ENCODE measurements at places on chromosomes 1 and 21.

DNA sequence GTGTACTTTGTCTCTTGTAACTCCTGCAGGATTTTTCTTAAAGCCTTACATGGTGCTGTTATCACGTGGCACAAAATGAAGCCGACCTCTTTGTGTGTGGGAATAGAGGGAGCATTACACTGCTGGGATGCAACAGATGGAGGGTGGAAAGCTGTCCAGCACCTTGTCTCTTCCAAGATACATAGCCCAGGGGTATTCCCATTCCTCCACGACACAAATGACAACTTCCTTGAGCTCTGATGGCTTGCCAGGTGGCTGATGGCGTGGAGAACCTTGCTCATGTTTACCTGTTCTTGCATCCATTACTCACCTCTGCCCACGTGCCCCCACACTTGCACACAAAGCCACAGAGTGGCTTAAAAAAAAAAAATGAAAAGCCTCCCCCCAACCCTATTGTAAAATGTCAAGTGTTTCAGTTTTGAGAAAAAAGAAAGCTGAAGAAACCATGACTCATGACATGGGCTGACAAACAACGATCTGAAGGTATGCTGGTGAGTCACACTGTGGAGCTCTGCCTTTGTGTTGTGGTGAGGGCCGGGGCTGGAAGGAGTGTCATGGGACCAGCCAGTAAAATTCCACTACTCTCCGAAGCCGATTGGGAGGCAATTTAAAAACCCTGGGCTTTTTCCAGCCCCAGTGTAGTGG, 32.0 kb upstream of the ATP5PO start:
- DNase-seq, result peak; percentile 54

DNA sequence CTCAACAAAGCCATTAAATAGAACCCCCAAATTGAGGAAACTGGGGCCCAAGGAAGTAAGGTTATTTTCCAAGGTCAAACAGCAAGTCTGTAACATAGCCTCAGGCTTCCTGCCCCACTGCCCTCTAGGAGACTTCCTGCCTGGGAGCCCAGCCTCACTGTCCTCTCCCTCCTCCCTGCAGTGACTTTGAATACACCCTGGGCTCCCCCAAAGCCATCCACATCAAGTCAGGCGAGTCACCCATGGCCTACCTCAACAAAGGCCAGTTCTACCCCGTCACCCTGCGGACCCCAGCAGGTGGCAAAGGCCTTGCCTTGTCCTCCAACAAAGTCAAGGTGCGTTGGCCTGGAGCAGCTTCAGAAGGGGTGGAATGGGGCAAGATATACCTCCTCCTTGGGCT, 18.3 kb downstream of the GRHL3 start:
- DNase-seq, result no peak

DNA sequence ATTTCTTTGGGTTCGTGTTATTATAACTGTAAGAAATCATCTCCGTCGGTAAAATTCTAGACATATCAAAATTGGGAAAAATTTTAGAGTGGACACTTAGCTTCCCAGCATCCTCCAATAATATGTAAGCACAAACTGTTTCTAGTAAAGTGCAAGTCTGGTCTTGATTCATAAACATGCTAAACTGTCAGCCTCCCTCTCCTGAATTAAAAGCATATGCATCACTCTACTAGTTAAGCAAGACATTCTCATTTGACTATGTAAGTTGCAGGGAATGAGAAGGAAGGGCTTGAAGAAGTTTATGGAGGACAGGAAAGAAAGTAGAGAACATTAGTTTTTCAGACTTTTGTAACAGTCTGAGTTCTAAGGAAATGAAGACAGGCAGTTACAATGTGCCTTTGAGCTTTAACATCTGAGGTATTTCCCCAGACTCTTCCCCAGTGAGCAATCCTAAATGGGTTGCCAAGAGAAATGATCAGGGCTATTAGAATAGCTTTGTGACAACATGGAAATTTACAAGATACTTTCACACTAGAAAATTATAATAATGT, 90.0 kb downstream of the TYW3 start:
- DNase-seq, result no peak

DNA sequence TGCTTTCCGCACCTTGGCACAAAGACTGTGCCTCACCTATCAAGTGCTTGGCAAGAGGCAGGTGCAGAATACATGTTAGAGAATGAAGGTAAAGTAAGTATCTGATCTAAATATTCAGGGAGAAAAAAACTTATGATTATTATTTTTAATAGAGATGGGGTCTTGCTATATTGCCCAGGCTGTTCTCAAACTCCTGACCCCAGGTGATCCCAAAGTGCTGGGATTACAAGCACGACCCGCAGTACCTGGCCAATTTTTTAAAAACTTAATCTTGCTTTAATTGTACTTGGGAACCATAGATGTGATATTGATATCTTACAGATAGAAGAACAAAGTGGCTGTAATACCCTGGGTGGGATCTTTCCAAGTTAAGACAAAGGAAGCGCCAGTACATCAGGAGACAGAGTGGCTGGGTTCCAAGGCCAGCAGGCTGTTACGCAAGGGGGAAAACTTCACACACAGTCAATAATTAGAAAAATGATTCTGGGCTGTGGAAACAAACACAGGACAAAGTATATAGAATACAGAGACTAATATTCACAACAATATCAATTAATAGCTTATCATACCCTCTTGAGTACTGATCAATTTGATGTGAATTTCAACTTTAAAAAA, 58.6 kb upstream of the ATP1A1 start:
- no peak for DNase-seq

- no peak for DNase-seq
These were observed 3.8 kb upstream of the ZBTB21 start for GRCh38 chr21:42013931-42014330.

DNA sequence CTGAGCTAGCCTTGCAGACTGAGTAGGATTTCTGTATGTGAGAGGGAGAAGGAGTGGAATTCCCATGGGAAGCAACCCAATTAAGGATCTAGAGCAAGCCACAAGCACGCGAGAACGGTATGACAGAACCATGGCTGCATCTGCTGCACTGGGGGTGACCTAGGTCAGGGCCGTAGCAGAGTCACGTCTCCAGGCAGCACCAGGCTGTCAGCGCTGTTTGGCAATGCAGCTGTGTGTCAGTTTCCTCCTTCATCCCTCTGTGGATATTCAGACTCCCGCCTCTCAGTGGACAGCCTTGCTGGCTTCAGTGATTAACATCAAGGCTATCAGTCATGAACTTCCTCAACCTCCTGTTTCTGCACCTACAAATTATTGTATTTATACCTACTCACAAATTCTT, 118.1 kb upstream of the PPP2R5A start:
- no peak for DNase-seq

DNA sequence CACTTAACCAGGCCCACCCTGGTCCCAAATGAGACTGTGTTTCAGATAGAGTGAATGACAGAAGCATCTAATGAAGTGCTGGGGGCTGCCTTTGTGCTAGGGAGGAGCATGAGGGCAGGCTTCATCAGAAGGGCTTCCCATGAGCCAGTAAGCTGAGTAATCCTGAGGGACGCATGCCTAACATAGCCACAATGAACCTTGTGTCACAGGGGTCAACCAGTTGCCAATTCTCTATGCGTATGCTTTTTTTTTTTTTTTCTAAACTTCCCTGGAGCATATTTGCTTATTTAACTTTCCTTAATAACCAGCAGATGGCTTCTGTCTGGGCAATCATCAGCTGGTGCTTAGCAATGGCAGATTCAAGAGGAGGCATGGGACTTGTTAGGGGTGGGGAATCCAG, 25.5 kb upstream of the CYP2J2 start:
- DNase-seq, result no peak

DNA sequence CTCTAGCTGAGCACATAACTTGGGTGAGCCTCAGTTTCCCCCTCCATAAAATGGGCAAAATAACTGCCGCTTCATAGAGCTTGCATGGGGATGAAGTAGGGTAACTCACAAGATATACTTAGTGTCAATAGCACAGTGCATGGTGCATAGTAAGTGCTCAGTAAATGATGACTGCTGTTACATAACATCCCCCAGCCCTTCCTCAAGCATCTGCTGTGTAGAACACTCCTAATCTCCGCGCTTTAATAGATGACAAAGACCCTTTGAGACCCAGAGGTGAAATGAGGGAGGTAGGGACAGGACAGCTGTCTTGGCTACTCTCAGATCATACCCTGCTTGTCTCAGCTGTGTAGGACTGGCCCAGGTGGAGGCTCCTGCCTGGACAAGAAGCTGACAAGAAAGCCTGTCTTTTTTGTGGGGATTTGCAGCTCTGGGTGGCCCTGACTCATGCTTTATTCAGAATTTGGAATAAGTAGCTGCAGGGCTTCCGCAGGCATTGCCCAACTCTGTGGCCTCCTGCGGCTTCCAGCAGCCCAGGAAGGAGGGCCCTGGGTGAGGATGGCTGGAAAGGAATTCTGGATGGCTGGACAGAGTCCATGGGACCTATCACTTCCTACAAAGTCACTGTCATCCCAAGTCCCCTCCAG, 20.7 kb upstream of the PADI4 start:
- no peak for DNase-seq

DNA sequence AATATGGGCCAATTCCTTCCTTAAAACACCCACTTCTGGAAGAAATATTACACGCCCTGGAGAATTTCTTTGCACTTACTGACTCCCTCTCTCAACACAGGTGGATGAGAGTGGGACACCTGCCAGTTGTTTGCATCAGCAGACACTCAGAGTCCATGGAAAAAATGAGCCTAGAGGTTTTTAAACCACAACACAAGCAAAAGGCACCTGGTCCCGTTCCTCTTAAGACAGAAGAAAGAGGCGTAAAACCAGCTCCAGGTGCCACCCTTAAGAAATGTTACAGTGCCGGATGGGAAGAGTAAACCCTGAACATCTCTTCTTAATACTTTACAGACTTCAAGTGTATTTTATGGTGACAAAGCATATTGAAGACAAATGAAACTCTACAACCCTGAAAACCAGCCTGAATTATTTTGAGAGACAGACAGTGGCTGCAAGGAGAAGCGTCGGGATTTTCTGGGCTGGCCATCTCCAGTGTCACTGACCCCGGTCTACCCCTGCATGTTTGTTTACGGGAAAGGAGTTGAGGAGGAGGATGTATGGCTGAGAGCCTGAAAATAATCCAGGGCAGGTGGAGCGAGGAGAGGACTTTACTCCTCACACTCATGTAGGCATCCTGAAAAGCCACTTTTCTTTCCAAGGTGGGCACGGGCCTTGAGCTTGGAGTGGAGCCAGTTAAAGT, 7.8 kb upstream of the RIPK4 start:
- DNase-seq, result no peak

DNA sequence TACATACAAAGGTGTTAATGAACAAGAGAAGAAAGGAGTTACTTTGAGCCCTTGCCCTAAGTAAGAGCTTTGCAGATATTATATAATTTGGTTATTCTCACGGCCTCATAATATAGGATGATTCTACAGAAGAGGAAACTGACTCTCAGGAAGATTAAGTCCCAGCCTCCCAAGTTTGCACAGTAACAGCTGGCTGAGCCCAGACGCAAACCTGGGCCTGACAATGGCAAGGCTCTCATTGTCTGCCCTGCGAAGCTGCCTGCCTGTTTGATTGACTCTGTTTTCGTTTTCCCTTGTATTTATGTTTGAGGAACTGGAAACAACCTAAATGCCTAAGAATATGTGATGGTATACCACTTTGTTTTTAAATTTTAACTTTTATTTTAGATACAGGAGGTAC, 76.2 kb upstream of the PGBD5 start:
- no peak for DNase-seq

DNA sequence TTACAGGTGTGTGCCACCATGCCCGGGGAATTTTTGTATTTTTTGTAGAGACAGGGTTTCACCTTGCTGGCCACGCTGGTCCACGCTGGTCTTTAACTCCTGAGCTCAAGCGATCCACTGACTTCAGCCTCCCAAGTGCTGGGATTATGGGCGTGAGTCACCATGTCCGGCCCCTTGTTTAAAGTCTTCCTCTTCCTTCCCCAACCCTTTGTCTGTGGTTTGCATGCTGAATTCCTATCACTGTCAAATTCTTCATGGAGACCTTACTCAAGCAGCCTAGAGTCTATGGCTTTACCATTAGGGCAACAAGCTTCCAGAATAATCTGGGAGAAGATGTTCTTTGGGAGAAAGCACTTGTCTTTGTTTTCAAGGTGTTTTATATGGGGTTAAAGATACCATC, 34.7 kb downstream of the B3GALT5 start:
- no peak for DNase-seq

DNA sequence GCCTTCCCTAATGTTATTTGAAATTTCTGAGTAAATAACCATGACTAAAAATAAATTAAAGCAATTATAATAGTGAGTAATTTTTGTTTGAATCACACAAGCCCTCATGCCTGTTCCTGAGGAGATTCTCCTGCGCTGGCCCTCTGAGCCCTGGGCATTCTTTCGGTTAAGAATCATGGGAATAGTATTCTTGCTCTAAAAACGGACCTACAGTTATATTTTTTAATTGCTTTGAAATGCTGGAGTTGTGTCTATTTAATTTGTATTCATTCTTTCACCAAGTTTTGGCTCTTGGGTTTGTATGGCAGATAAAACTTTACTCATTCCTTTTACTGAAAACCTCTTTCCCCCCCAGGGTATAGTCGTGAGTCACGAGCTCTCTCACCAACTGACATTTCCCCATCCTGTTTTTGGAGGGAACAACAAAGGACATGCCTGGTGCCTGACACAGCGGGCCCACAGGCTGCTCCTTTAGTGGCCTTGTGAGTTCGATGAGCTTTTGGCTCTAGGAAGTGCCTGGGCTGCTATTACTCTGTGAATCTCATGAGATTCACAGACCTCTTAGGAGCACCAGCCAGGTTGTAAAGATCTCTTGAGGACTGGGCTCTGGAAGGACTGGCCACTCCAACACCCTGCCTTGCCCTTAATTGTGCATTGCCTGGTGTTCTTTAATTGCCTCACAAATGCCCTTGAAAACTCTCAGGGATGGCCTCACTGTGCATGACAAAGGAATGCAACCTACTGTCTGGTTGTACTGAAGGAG, 58.6 kb downstream of the DDR2 start:
- DNase-seq, result no peak

GRCh38 chr1:180838535-180838934, 74.2 kb upstream of the KIAA1614 start:
- DNase-seq, result no peak

DNA sequence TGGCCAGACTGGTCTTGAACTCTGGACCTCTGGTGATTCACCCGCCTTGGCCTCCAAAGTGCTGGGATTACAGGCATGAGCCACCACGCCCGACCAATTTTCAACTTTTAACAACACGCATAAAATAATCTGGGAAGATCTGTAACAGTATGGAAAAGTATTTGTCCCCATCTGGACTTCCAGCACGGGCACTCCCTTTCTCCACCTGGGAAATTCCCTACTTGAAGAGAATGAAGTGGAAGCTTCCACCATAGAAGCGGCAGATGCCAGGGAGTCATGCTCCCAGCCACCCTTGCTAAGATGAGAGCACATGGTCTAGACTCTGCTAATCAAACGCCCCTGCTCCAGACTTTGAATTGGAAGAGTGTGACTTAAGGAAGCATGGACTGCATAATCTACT, 9.0 kb upstream of the GPR137B start:
- DNase-seq, result no peak

GRCh38 chr21:15761507-15762100, 31.8 kb downstream of the USP25 start:
- DNase-seq, result no peak
